Esophagus squamous epithelium (tissue), 5 donors: ENCODE measurements at places on chromosomes 4 and X. TPM values are rescaled to one million over a fixed set of nuclear protein-coding genes. Genes with fewer than 3 reads are reported as not detected.

DNA sequence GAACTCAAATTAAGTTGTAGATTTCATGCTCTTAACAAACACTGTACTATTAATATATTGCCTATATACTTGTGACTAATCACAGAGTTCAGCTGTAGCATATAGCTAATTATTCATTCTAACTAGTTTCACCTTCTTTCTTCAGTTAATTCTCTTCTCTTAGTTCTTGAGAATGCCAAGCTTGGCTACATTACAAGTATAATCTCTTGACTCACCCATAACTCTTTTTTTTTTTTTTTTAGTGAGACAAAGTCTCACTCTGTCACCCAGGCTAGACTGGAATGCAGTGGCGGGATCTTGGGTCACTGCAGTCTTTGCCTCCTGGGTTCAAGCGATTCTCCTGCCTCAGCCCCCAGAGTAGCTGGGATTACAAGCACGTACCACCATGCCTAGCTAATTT lies 5.4 kb downstream of the KLHL5 start:
- H3K4me1 ChIP-seq, result no peaks in the 10 kb centered on the region
- H3K27me3 ChIP-seq, result no peaks in the 10 kb centered on the region
- H3K27ac ChIP-seq, result no peak overlapping the region
- H3K36me3 ChIP-seq, result no peaks in the 10 kb centered on the region
- H3K4me3 ChIP-seq, result no peak overlapping the region
- no peak for DNase-seq

DNA sequence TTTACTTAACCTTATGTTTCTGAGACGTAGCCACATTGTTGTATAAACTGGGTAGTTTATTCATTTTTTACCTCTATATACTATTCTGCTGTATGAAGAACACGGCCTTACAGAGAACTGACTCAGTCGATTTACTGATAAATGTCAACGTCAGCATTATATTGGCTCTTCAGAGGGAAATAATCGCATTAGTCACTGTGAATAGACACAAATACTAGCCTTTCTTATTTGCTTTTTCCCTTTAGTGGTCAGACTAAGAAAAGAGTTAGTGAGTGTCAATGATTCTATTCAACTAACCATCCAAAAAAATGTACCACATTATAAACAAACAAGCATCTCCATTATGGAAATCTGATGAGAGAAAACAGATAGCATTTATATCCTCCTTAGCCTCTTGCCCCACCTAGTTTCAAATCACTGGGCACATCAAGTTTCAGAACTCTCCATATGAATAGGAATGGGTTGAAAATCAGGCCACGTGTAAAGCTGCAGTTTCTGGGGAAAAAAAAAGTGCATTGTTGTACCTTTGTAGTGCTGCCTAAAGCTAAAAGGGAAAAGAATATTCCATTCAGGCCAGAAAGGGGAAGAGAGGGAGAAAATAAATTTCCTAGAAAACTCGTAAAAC lies 146.7 kb upstream of the VCX3A start:
- H3K4me3 ChIP-seq, result no peak overlapping the region
- no peaks in the 10 kb centered on the region for H3K36me3 ChIP-seq
- no peak overlapping the region for H3K27ac ChIP-seq
- no peaks in the 10 kb centered on the region for H3K4me1 ChIP-seq
- H3K27me3 ChIP-seq, result no peaks in the 10 kb centered on the region

DNA sequence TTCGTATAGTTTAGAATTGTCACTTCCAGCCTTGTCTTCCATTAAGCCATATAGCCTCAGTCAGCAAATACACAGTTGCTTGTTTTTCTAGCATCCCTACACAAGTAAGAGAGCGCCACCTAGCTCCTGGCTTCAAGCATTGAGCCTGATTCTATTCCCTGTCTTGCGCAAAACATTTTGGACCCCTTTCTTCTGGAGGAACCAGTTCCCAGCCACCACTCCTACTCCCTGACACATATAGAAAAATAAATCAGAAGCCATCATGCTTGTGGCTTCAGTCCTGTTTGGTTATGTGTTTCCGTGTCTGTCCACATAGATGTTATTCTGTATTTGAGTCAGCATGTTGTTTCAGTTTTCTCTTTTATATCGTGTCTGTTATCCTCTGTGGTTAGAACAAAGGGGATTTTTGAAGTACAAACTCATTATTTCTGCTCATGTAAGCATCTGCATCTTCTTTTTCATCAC lies 59.9 kb downstream of the GK start:
- H3K27ac ChIP-seq, result no peak overlapping the region
- peaks cover 7% of the 10 kb centered on the region for H3K36me3 ChIP-seq
- no peaks in the 10 kb centered on the region for H3K27me3 ChIP-seq

RHOXF1 gene
- not detected for total RNA-seq
